ENCODE measurements at places on chromosomes 6 and 20. TPM values are rescaled to one million over a fixed set of nuclear protein-coding genes. Genes with fewer than 3 reads are reported as not detected.

- DNase-seq = no peak
These were observed 92.5 kb downstream of the SPTLC3 start for GRCh38 chr20:13101276-13101675.

DNA sequence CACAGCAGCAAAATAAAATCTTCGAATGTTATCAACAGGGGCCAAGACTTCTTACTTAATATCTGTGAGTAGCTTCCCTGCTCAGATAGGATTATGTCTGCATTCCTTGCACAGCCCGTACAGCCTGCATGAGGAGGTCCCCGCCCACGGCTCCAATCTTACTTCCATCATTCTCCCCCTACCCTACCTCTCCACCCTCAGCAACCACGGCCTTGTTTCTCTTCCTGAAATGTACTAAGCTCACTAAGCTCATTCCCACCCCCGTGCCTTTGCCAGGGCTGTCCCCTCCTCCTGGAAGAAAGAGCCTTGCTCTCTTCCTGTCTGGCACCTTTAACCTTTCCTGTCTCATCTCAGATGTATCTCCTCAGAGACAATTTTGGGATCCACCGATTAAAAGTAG is 120.4 kb downstream of the BCAS1 start:
- DNase-seq = no peak

Gene AMD1
- 101 TPM for total RNA-seq

Gene SOX18
- total RNA-seq = not detected

Gene TGM3
- not detected for total RNA-seq

Data from T-helper 17 cell (primary cell).